Suppressor macrophage (primary cell): ENCODE measurements at places on chromosomes 6 and 20.

GRCh38 chr6:159298840-159299239 is 129.6 kb downstream of the FNDC1 start:
- no peak for DNase-seq

DNA sequence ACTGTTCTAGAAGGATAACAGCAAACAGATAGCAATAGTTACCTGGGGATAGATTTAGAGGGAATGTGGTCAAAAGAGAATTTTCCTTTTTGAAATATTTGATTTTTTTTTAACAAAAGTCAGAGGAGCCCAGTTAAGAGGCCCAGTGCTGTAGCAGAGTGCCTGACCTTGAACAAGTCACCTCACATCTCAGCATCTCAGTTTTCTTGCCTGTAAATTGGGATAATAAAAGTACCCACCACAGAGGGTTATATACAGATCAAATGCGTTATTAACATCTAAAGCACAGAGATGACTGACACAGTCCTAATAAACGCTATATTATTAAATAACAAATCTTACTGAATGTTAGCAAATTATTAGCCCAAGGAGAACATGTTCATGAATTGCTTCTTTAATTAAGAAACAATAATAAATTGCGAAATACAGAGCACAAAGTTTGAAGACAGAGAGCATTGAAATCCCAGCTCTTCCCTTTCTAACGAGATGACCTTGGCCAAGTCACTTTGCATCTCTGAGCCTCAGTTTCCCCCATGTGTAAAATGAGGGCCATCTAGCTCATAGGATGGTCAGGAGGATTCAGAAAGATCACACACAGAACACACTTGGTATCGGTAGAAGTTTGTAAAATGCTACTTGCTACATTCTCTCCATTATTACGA is 35.5 kb downstream of the PTGIS start:
- no peak for DNase-seq

DNA sequence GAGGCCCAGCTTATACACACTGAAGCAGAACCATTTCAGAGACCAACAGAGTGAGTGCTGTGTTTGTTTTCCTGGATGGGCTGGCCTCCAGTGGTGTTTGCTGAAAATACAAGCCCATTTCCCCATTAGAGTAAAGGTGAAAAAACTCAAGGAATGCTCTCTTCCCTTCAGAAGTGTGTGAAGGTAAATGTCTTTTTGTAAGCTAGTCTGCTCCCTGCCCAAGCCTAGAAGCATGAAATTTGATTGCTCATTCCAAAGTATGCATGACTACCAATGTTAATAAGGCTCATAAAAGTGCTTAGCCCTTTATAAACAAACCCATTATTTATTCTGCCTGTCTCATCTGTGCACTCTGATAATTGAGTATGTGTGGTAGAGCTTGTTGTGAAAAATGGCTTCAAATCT is 59.1 kb downstream of the ADGRF1 start:
- no peak for DNase-seq

- no peak for DNase-seq
Observed at GRCh38 chr6:42199106-42199981, 4.6 kb upstream of the GUCA1B start.

- DNase-seq: no peak
Observed at GRCh38 chr20:32670773-32671455, 2.8 kb downstream of the C20orf203 start.

DNA sequence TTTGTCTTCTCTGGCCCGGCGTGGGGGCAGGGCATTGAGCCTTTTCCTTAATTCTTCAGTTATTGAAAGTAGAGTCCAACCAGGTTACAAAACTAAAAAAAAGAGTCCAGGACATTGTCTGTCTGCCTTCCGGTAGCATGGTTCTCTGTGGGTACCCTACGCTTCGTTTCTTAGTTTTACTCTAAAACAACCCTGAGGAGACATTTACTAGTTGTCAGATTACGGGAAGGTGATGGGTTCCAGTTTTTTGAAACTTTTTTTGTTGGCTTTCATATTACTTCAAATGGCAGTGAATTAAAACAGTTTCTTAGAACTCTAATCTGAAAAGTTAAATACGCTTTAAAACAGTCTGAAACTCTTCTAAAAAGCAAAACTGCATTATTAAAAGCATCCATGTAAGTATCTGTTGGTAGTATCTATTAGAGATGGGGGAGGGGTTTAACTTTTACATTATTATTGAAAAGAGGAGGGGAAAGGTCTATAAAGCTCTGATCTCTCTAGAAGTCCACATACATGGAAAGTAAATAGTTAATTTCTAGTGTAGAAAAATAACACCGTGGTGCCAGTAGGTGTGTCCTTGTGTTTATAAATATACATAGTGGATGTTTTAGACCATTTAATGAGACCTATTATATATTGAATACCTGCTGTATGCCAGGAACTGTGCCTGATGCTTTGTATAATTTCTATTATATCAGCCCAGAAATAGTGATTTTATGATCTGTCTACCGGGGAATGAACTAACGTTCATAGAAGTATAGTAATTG is 2.2 kb downstream of the BICRAL start:
- DNase-seq: peak; percentile 75

DNA sequence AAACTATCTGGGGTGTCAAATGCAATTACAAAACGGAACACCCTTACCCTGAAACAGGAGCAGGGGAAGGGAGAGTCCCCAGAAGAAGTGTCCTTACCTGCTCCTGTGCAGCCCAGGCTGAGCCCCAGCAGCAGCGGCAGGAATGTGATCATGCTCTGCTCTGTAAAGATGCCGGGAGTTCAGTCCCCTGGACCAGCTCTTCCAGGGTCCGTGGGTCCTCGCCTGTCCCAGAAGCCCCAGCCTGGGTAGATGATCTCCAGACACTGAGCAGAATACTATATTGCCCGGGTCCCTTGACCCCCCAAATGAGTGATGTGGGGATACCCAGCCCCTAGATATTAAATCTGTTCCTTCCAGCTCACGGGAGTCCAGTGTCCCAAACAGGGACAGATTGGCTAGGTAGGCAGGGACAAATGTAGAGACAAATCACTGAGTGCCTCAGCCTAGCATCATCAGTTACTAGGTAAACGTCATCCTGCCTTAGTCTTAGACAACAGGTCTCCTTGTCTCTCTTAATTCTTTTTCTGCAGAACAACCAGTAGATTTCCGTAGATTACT is at the start of gene HLA-DMB:
Gene HLA-DMB, minus strand, starts transcription at position 373 of the 558 bp plus-strand sequence. Its CDS starts 221 bp downstream, at position 152.
- peak; percentile 83 for DNase-seq

GRCh38 chr20:51848346-51848745 is 46.0 kb upstream of the SALL4 start:
- DNase-seq: no peak

- DNase-seq: no peak
Observed at GRCh38 chr6:41153451-41153850, 696 bp downstream of the TREML1 start.

- DNase-seq: peak; percentile 71
Observed at GRCh38 chr6:32153564-32154513, at the start of gene PPT2. Gene PPT2 (plus strand): TSS chr6:32154141. CDS start chr6:32154595, 454 bp downstream.

DNA sequence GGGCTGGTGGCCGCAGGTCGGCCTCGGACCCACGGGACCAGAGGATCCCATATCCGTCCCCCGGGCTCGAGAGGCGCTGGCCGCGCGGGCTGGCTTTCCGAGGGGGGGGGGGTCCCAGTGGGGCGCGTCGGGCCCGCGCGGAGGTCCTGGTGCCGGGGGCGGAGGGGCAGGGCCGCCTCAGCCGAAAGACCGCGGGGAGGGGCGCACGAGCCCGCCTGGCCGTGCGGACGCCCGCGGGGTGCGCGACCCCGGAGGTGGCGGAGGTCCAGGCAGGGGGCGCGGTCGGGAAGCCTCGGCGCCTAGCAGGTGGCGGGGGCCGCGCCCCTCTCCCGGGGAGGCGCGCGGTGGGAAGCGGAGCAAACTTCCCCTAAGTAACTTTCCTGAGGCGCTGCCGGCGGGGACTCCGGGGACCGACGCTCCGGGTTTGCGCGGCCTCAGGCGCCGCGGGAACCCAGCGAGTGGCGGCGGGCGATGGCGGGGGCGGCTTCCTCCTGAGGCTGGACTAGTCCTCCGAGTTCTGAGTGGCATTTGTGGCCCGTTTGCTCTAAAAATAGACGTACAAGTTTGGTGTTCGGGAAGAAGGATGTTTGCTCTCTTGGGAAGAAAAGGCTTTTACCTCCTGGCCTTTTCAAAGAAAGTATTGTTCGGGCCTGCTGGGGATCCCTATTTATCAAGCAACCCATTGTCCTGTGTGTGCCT is 26.5 kb upstream of the BTBD3 start:
- DNase-seq: peak; percentile 64

- DNase-seq: no peak
Observed at GRCh38 chr6:33856655-33857054, 52.9 kb upstream of the MLN start.

DNA sequence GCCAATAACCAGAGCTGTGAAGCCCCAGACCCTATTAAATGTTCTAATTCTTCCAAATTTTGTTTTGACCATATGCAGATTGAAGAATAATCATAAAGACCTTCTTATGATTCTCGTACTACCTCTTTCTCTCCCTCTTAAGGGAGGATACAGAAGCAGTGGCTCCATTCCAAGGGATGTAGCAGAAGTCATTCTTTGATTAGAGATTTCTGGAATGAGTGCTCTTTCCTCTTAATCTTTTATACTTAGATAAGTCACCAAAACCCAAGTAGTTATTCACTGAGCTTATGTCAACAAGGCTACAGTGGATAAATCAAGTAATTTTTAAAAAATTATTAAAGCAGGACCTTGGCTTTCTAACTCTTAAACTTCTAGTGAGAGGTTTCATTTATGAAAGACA is 266.0 kb upstream of the STXBP5 start:
- DNase-seq: no peak

- DNase-seq: peak; percentile 92
Observed at GRCh38 chr6:3750317-3751076, 1.0 kb downstream of the PXDC1 start.

- DNase-seq: no peak
Observed at GRCh38 chr6:134702279-134702678, 247.6 kb downstream of the ALDH8A1 start.
